ENCODE measurements at places on chromosomes 13 and 19. TPM values are rescaled to one million over a fixed set of nuclear protein-coding genes. Genes with fewer than 3 reads are reported as not detected.

Gene TTC9B
- total RNA-seq, result not detected

Gene FUT2
- not detected for total RNA-seq

Gene SYDE1
- 53.4 TPM for total RNA-seq

Gene ZNF665
- not detected for total RNA-seq

Gene PNMA8B
- 0.16 TPM for total RNA-seq

Gene GAMT
- total RNA-seq, result 191 TPM

Gene YJU2
- total RNA-seq, result 13.3 TPM

Gene FCHO1
- total RNA-seq, result not detected

Gene ZNF568
- total RNA-seq, result 20.0 TPM

GRCh38 chr13:80338781-80339562, 2.0 kb downstream of the SPRY2 start:
- peak; percentile 88 for DNase-seq

GRCh38 chr13:57552437-57552836, 79.1 kb upstream of the PCDH17 start:
- DNase-seq, result no peak

DNA sequence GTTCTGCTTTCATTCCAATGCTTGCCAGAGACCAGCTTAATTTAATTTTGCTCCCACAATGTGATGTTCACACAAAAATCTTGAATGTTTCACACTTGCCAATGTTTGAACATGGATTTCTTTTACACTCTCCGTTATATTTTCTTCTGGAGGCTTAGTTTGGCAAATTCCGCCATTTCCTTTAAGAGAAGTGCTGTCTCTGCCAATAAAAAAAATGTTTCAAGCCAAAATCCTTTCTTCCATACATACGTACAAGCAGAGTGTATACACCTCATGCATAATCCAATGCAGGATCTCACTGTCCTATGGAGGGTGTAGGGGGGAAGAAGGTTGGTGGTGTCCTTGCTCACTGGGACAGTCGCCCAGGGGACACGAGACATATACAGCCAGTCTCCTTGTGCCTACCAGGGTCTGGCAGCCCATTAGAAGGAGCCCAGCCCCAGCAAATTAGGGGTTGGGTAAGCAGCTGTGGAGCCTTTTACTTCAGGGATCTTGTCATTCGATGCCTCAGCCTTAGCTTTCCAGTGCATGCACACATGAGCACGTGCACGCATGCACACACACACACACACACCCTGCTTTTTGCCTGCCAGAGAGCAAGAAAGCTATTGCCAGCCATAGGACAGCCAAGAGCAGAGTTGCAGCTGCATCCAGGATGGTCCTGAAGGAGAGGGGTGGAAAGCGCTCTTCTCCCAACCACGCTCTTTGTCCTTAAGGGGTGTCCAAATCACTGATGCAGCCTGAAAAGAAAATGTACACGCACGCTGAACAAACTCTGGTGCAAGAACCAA, 208.3 kb downstream of the FOXO1 start:
- no peak for DNase-seq

DNA sequence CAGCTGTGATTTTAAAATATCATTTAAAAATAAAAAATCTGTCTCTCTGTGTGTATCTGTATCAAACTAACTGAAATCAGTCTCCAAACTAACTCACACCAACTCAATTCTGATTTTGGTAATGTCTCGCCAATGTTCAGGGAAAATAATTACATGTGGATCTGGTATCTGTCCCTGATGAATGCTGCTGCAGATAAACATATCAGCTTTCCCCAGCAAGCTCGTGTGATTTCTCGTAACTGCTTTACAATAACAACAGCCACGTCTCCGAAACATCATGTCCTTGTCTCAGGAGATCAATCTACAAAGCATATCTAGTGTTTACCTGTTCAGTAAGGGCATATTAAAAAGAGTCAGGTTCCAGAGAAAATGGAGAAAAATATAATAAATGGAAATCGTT, 129.0 kb downstream of the IRS2 start:
- DNase-seq, result no peak

- DNase-seq, result no peak
Observed at GRCh38 chr13:45320876-45321629, 19.9 kb downstream of the TPT1 start.

GRCh38 chr19:374183-374885, 29.7 kb upstream of the MIER2 start:
- no peak for DNase-seq
